ENCODE measurements at places on chromosomes 13 and 19.

- DNase-seq, result no peak
These were observed 435.4 kb upstream of the TSHZ3 start for GRCh38 chr19:31784671-31785101.

DNA sequence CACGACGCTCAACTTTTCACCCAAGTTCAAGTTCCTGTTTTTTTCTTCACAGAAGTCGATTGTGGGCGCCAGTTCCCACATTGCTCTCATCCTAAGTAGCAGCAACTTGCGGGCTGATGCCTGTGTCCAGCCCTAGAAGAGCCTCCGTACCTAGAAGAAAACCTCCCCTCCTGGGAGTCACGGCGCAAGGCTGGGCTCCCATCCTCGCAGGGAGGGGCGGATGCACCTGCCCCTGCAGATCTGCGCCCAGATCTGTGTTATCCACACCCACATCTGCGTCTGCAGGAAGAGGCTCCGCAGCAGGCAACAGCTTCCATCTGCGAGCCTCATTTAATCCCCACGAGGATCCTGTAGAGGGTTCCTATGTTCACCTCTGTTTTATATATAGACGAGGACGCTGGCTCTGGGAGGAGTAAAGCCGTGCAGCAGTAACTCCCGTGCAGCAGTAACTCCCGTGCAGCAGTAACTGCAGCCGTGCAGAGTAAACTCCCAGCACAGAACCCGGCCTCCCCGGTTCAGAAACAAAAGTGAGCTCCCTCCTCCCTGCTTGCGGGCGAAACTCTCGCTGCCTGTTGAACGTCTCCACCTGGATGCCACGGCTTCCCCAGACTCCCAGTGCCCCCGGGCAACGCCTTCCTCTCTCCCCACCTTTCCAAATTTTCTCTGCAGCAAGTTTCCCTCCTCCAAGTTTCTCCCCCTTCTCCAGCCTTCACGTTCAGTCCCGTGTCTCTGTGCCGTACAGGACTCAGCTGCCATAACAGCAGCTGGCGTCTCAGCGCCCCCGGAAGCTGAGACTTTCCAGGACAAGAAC is 23.5 kb upstream of the LAIR1 start:
- DNase-seq, result no peak

GRCh38 chr13:99256709-99257108 is 1.5 kb downstream of the GPR18 start:
- no peak for DNase-seq

DNA sequence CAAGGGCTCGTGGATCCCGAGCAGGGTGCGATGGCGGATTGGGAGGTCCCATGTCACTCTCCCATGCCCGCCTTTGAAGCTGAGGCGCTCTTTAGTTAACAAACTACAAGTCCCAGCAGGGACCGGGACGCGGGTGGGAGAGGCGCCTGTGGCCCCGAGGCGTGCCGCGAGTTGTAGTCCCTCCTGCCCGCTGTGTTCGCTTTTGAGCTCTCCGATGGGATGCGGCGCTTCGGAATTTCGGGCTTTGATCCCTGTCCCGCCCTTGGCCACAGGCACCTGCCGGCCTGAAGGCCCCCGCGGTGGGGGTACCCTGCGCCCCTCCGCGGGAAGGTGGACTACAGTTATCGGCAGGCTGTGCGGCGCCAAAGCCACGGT is 11.0 kb downstream of the CYTH2 start:
- DNase-seq, result no peak

Data from stromal cell of bone marrow (primary cell).